Stimulated activated CD4-positive, alpha-beta T cell treated with anti-CD3 and anti-CD28 coated beads, TNF-alpha, amount 100 ng/mL, for 24 hours (primary cell): ENCODE measurements at places on chromosomes 13 and 19.

DNA sequence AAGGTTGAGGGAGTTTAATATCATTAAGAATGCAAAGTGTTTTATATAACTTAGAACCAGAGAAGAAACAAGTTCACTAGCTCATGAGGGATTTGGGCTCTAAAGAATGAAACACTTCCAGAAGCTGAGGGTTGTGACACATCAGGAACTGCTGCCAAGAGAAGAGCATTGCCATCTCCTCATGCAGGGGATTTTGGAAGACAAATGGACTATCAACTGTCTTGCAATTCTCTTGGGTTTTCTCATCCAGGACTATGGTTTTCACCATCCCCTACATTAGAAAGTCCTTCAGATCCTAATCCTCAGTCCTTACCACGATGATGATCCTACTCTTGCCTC, 59.7 kb upstream of the KL start:
- DNase-seq = no peak

- no peak for DNase-seq
Measured at GRCh38 chr19:48308631-48309586, 16.4 kb upstream of the EMP3 start.

- peak; percentile 61 for DNase-seq
Measured at GRCh38 chr19:39031368-39032062, 834 bp downstream of the FBXO27 start.

- DNase-seq = no peak
Measured at GRCh38 chr19:8163759-8164158, 14.4 kb upstream of the FBN3 start.

DNA sequence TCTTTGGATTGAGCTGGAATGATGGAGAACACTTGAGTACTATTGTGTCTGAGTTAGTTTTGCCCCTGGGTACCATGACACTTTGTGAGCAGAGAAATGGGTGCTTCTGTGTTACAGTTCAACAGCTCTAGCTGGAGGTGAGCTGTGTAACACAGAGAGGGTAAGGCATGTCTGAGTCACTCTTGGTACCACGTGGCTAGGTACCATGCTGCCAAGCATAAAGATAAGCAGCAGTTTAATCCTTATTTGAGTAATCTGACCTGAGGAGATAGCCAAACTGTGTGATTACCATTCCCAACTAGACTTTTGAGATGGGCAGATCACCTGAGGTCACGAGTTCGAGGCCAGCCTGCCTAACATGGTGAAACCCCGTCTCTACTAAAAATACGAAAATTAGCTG, 122.0 kb downstream of the OLFM4 start:
- DNase-seq = no peak

GRCh38 chr19:1400281-1401137, 833 bp downstream of the GAMT start:
- DNase-seq = no peak

GRCh38 chr19:20503476-20503875, 62.1 kb downstream of the ZNF737 start:
- no peak for DNase-seq

DNA sequence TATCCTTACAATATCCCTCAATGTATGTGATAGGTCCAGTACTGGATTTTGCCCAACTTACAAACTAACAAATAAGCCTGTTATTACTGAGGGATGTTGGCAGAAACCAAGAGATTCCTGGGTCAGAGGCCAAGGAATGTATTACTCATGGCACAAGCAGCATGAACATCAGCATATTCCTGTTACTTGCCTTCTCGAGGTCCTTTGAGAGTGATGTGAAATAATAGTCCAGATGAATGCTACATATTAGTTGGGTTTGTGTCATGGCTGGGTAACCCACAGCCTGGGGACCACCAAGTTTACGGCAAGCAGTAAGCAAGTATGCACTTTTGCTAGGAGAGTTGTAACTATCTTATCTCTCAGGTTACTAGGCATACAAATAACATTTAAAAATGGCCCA, 384.5 kb upstream of the GPC6 start:
- no peak for DNase-seq

DNA sequence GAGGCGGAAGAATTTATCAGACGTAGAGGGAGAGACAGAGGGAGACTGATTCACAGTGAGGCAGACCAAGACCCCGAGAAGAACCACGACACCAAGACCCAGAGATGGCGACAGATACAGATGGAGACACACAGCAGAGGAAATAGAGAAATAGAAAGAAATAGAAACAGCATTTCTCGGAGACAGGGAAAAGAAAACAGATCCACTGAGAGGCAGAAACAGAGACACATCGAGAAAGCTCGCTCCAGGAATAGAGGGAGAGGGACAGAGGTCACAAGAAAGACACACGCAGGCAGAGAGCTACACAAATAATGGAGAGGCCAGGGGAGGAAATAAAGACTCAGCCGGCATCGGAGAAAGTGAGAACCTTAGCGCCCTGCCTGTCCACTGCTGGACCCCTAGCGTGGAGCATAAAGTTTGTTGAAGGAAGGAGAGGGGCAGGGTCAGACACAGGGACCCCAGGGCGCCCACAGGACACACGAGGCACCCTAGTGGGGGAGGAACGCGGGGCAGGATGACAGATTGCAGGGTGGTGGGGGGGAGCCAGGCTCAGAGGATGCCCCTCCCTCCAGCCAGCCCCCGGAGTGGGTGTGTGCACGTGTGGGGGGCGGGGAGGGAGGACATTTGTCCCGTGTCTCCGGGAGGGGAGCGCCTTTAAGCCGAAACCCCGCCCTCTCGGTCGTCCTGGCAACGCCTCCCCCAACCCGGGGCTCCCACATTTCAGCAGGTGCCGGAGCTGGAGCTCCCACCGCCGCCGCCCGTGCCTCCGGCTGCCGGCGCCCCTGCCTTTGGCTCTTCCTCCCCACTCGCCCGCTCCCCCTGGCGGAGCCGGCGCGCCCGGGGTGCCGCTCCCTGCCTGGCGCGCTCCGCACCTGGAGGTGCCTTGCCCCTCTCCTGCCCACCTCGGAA, at the start of gene PRKCG:
TSS of gene PRKCG (plus strand) at position 716 of the 909 bp plus-strand sequence. CDS start 298 bp downstream, outside the sequence.
- DNase-seq = no peak

- DNase-seq = no peak
Measured at GRCh38 chr13:111392486-111392885, 72.0 kb downstream of the TEX29 start.

- DNase-seq = peak; percentile 58
Measured at GRCh38 chr13:20136781-20137703, 23.8 kb downstream of the GJA3 start.

GRCh38 chr13:20198781-20199180, 6.0 kb upstream of the GJB2 start:
- DNase-seq = no peak

GRCh38 chr19:8123683-8124082, 25.7 kb downstream of the FBN3 start:
- no peak for DNase-seq

- no peak for DNase-seq
Measured at GRCh38 chr13:80157261-80157932, 183.5 kb downstream of the SPRY2 start.

- DNase-seq = no peak
Measured at GRCh38 chr13:74438901-74439300, 304.7 kb upstream of the KLF12 start.

DNA sequence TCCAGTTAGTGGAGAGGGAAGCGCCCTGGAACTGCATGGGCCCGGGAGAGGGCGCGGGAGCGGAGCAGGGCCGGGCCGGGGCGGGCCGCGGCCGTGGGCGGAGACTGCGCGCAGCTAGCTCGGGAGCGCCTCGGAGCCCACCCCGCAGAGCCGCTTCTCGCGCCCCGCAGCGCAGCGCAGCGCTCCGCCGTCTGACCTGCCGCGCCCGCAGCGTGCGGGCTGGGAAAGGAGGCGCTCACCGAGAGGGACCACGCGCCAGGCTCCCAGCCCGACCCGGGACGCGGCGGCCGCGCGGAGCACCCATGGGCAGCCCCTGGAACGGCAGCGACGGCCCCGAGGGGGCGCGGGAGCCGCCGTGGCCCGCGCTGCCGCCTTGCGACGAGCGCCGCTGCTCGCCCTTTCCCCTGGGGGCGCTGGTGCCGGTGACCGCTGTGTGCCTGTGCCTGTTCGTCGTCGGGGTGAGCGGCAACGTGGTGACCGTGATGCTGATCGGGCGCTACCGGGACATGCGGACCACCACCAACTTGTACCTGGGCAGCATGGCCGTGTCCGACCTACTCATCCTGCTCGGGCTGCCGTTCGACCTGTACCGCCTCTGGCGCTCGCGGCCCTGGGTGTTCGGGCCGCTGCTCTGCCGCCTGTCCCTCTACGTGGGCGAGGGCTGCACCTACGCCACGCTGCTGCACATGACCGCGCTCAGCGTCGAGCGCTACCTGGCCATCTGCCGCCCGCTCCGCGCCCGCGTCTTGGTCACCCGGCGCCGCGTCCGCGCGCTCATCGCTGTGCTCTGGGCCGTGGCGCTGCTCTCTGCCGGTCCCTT, at the start of gene MLNR:
TSS of gene MLNR (plus strand) at position 303 of the 820 bp plus-strand sequence. CDS start at position 303, 0 bp downstream.
- DNase-seq = peak; percentile 43

GRCh38 chr13:79999601-80000000, 341.3 kb downstream of the SPRY2 start:
- DNase-seq = no peak

GRCh38 chr13:99007414-99007986, 29.6 kb upstream of the DOCK9 start:
- no peak for DNase-seq

DNA sequence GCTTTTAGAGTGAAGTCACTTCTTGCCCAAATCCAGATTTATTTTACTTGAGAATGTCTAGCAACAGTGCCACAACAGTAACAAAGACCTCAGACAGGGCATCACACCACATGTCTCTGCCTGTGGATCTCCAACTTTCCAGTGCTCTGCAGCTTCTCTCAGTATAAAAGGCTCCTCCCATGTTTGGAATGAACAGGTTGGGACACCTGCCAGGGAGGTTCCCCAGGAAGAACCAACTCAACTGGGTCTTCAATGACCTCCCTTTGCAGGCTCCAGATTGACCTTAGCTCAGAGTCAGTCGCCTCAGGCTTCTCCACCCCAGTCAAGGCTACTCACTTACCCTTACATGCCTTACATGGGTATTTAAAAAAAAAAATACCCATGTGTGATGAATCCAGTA, 3.4 kb downstream of the ZNF823 start:
- DNase-seq = no peak

DNA sequence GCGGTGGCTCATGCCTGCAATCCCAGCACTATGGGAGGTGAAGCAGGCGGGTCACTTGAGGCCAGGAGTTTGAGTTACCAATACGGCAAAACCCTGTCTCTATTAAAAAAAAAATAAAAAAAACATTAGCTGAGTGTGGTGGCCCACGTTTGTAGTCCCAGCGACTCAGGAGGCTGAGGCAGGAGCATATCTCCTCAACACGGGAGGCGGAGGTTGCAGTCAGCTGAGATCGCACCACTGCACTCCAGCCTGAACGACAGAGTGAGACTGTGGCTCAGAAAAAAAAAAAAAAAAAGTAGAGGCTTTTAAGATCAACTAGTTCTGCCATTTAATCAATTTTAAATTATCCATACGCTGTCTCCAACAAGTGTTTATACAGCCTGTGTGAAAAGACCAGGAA, 1130.3 kb downstream of the PCDH9 start:
- no peak for DNase-seq

- no peak for DNase-seq
Measured at GRCh38 chr13:34006011-34006410, 188.1 kb downstream of the RFC3 start.

- no peak for DNase-seq
Measured at GRCh38 chr13:94481941-94482340, 2.5 kb upstream of the DCT start.

- no peak for DNase-seq
Measured at GRCh38 chr13:81762449-81762848, 1421.5 kb upstream of the SPRY2 start.

DNA sequence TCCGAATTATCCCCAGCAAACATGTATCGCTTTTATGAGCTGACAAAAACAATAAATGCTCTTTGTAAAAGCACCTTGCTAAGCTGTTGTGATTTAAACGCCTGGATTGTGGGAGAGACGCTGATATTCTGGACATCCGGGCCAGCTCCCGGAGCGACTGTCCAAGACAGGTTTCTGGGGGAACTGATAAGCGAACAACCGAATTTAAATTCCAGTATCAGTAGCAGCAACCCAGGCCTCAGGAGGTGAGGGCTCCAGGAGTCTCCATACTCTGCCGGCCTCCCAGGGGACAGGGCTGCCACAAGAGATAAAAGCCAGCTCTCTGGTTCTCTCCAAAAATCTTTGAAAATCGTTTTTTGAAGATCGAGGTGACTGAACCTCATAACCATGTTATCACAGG, 50.3 kb upstream of the VSTM2B start:
- no peak for DNase-seq

DNA sequence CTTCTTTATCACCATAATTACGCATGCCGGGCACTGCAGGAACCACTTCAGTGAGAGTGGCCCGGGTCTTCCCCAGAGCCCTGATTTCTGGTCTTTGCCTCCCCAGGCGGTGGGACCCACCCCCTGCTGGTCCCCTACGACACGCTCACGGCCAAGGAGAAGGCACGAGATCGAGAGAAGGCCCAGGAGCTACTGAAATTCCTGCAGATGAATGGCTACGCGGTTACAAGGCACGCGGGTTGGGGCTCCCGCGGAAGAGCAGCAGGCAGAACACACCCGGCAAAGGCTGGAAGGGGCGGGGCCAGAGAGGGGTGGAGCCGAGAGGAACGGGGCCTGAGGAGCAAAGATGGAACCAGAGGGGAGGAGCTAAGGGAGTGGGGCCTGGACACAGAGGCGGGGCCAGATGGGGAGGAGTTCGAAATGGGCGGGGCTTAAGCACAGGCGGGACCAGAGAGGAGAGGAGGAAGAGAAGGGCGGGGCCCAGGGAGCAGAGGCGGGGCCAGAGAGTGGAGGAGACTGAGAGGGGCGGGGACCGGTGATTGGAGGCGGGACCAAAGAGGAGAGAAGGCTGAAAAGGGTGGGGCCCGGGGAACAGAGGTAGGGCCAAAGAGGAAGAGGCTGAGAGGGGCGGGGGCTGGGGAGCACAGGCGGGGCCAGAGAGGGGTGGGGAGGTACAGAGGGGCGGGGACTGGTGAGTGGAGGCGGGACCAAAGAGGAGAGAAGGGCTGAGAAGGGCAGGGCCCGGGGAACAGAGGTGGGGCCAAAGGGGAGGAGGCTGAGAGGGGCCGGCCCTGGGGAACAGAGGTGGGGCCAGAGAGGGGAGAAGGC, 73.4 kb downstream of the RYR1 start:
- DNase-seq = peak; percentile 71

- no peak for DNase-seq
Measured at GRCh38 chr19:29748996-29749849, 34.2 kb upstream of the C19orf12 start.

GRCh38 chr19:1168572-1169410, 5.3 kb downstream of the SBNO2 start:
- no peak for DNase-seq

DNA sequence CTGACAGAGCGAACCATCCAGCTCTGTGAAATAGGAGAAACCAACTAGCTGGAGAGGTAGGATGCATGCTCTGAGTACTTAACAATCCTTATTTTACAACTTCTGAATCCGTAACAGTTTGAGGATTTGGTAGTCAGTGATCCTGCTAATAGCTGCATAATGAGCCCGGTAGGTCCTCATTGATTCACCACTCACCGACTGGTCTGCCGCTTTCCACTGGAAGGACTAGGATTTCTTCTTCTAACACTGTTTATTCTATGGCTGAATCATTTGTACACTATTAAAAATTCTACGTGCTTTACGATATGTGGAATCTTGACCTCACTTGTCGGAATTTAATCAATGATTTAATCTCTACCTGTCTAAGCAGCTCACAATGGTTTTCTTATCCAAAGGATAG, 33.9 kb downstream of the SPATA13 start:
- DNase-seq = no peak
